Right ventricle myocardium superior (tissue), 1 donor: ENCODE measurements at places on chromosomes 2 and 18. TPM values are rescaled to one million over a fixed set of nuclear protein-coding genes. Genes with fewer than 3 reads are reported as not detected.

Gene MAP3K19
- total RNA-seq = not detected

Gene DSC3
- total RNA-seq = not detected

Gene ZNF521
- total RNA-seq = 24.5 TPM

Gene LYG2
- not detected for total RNA-seq

Gene MOGAT1
- total RNA-seq = 0.65 TPM

Gene UGT1A5
- not detected for total RNA-seq

Gene C2orf66
- total RNA-seq = not detected

Gene TUBA3E
- 69.5 TPM for total RNA-seq

Gene KDSR
- total RNA-seq = 29.2 TPM

Gene RGPD6
- 5.8 TPM for total RNA-seq

Gene CDH19
- total RNA-seq = 18.4 TPM

Gene HRH4
- total RNA-seq = not detected

Gene CLEC4F
- 0.08 TPM for total RNA-seq

Gene NAT8
- not detected for total RNA-seq

Gene SLC8A1
- 958 TPM for total RNA-seq

Gene FSHR
- total RNA-seq = 0.46 TPM

Gene SKA1
- 0.65 TPM for total RNA-seq

Gene MAP3K20
- total RNA-seq = 402 TPM

Gene ERFE
- total RNA-seq = not detected
